ENCODE measurements at places on chromosomes 13 and 19.

GRCh38 chr19:9878511-9879196 is 43.5 kb downstream of the PIN1 start:
- no peak for DNase-seq

GRCh38 chr13:107685876-107686275 is 529.5 kb downstream of the LIG4 start:
- no peak for DNase-seq

GRCh38 chr19:10729411-10729810 is 11.5 kb downstream of the DNM2 start:
- no peak for DNase-seq

GRCh38 chr13:67033170-67033569 is 197.0 kb downstream of the PCDH9 start:
- no peak for DNase-seq

- DNase-seq, result no peak
These were observed 881.2 kb upstream of the PCDH20 start for GRCh38 chr13:62296812-62297211.

DNA sequence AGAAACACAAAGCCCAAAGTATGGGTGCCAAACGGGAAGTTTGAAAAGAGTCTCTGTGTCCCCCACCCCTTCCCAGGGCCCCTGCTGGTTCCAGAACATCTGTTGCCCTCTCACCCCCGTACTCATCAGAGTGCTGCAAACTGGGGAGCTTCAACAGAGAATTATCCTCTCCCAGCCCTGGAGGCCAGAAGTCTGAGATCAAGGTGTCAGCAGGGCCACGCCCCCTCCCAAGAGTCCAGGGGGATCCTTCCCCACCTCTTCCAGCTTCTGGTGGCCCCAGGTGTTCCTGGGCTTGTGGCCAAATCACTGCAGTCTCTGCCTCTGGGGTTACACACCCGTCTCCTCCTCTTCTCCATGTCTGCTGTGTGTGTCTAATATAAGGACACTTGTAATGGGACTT is 183.4 kb downstream of the PTPRS start:
- DNase-seq, result no peak

DNA sequence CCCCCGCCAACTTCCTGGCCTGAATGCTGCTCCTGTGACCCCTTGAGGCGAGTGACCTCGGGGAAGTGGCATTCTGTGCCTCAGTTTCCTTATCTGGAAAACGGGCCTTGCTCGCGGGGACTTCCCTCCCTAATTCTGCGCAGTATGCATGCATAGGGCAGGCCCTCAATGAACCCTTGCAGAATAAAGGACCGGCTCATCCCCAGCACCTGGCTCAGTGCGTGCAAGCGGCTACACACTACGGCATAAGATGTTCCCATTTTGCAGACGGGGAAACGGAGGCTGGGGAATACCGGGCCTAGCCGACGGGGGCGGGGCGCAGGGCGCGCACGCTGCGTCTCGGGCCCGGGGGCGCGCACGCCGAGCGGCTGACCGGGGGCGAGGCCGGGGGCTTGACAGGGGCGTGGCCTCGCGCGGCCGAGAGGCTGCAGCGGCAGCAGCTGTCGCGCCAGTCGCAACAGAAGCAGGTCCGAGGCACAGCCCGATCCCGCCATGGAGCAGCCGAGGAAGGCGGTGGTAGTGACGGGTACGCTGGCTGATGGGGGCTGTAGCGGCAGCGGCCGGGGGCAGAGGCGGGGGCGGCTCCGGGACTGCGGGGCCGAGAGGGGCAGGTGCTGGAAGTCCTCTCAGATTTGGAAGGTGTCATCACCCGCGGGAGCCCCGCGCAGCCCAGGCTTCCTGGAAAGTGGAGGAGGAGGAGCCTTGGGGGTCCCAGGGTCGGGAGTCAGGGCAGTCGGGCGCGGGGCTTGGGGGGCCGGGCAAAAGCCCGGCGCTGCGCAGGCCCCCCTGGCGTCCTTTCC is at the start of gene PGPEP1:
Gene PGPEP1 (plus strand): TSS at position 409 of the 800 bp plus-strand sequence. CDS start 84 bp downstream, at position 493.
- DNase-seq, result no peak

DNA sequence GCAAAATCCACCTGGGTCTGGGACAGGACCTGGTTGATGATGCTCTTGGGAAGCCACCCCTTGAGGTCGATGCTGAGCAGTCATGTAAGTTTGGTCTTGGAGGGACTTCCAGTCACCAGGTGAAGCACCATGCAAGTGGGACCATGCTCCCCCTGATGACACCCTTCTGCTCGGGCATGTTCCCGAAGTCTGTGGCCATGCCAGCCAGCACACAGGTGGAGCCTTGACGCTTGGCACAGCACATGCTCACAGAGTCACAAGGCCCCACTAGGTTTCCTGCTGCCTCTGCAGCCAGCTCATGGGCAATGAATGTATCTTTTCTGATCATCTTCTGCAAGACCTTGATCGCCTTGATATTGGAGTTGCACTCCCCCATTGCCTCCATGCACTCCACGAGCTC is 1920.2 kb downstream of the PCDH9 start:
- DNase-seq, result no peak

DNA sequence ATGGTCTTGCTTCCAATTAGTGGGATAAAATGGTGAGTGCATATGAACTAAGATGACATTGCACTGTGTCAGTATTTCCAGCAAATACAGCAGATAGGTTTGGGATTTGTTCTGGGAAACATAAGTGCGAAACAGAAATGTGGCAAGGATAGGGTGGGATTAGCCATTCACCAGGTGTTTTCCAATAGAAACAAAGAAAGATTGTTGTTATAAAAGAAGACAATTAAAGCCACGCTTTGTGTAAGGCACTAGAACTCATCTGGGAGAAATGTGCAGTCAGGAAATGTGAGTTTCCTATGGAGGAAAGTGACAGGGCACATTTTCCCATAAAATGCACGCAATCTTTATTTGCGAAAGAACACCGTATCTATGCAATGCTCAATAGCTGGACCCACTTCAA is 1547.8 kb downstream of the EFNB2 start:
- DNase-seq, result no peak

GRCh38 chr13:79533781-79534400 is 52.9 kb downstream of the NDFIP2 start:
- DNase-seq, result no peak

GRCh38 chr13:111343186-111343805 is 22.9 kb downstream of the TEX29 start:
- DNase-seq, result no peak

DNA sequence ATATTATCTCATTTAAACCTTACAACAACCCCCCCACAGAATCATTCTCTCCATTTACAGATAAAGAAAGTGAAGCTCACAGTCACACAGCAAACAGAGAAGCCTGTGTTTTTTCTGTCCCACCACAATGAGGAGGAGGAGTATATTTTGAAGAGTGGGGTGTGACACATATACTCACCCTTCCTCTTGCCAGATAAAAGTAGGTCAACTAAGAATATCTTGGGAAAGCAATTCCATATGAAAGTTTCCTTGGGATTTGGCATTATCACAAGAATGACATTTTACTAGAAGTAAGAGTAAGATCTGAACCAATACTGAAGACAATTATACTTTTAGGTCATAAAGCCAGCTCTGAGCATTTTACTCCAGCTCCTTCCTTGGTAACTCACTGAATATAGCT is 287.5 kb upstream of the HTR2A start:
- DNase-seq, result no peak

- no peak for DNase-seq
These were observed 25.2 kb downstream of the MARK4 start for GRCh38 chr19:45276284-45276687.

- no peak for DNase-seq
These were observed 291.9 kb downstream of the PCDH20 start for GRCh38 chr13:61123538-61124289.

Data from renal cortical epithelial cell (primary cell).